Heart right ventricle (tissue), 16 donors: ENCODE measurements at places on chromosomes 13 and 19. TPM values are rescaled to one million over a fixed set of nuclear protein-coding genes. Genes with fewer than 3 reads are reported as not detected.

DNA sequence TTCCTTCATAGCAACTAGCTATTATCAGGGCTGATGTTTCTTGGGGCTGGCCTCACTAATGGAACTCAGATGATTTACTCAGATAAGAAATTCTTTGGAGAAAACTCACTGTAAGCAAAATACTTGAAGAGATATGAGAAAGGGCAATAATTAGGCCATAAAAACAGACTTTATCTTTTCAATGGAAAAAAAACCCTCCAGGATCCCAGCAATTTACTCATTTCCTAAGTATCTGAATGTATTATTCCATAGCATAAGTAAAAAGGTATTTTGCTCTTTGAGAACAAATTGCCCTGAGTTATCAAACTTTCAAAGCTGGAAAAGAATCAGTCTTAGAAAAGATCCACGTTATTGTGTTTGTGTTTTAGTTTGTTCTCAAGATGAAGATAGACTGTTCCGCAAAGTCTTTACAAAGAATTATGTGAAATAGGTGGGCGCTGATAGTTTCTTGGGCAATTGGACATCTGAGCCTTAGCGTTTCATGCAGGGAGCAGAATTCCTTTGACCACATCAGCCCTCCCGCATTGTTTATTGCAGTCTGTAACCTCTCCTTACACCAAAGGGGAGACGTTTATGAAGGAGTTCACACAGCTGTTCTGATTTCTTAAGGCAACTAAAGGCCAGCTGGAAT, 29.1 kb upstream of the CSNK1A1L start:
- no peak for DNase-seq
- H3K27ac ChIP-seq = no peak overlapping the region
- no peaks in the 10 kb centered on the region for H3K27me3 ChIP-seq
- H3K4me1 ChIP-seq = no peaks in the 10 kb centered on the region

Gene VSTM1
- not detected for total RNA-seq

Gene RPL28
- 706 TPM for total RNA-seq

Gene SYCN
- total RNA-seq = not detected
